Cardiac muscle cell (in vitro differentiated cells and primary cell): ENCODE measurements at places on chromosomes 6 and 20. TPM values are rescaled to one million over a fixed set of nuclear protein-coding genes. Genes with fewer than 3 reads are reported as not detected.

- DNase-seq, result no peak
Measured at GRCh38 chr6:161091151-161091550, 99.6 kb downstream of the MAP3K4 start.

DNA sequence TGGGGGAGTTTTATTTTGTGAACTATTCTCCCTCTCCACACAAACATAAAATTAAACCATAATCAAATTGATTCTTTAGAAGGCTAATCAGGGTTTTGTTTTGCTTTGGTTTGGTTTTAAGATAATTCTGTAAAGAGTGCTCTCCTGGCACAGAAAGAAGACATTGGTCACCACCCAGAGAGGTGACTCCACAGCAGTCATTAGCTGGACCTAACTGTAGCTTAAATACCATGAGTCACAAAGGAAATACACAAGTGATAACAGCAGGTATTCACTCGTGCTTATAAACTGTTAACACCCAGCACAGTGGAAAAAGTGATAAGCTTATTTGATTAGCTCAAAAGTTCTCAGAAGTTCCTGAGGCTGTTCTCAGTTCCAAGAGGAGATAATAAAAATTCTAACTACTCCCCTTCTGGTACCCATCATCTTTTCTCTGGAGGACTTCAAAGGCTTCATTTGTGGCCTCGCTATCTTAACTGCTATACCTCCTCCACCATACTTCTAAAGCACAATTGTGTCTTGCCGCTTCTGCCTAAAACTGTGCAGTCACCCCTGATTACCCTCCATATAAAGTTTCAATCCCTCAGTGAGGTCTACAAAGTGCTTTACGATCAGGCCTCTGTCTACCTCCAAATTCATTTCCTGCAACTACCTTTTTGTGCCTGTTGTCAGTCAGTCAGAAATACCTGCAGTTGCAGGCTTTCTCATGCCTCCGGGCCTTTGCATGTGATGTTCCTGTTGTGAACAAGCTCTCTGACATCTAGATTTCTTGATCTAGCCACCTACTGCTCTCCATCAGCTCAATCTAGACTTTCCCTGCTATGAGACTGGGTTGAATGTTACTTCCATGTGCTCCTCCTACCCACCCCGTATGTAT is 201.1 kb downstream of the SAMD5 start:
- DNase-seq, result no peak

DNA sequence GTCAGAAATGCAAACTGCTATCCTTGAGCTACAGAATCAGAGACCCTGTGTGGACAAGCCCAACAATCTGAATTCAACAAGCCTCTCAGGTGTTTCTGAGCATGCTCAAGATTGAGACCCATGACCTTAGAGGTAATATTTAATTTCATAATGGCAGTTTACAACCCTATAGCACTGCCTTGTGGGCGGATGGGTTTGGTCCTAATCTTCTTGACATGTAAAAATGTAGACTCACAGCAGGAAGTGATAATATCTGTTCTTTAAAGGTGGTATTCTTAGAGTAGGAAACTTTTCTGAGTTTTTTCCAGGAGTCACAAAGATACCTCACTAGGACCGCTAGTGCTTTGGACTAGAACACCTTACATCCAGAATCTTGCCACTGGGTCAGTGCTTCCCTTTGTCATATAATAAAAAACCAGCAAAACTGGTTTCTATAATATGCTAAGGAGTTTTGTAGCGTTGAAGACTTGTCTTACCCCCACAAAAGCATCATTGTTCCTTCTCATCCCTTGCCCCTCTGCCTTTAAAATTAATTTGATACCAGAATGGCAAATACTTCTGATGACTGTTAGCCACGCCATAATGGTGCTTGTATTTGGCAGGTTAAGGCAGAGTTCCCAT is 52.6 kb downstream of the E2F3 start:
- no peak for DNase-seq

- DNase-seq, result peak; percentile 32
Measured at GRCh38 chr20:63941282-63942081, 14.7 kb downstream of the UCKL1 start.

DNA sequence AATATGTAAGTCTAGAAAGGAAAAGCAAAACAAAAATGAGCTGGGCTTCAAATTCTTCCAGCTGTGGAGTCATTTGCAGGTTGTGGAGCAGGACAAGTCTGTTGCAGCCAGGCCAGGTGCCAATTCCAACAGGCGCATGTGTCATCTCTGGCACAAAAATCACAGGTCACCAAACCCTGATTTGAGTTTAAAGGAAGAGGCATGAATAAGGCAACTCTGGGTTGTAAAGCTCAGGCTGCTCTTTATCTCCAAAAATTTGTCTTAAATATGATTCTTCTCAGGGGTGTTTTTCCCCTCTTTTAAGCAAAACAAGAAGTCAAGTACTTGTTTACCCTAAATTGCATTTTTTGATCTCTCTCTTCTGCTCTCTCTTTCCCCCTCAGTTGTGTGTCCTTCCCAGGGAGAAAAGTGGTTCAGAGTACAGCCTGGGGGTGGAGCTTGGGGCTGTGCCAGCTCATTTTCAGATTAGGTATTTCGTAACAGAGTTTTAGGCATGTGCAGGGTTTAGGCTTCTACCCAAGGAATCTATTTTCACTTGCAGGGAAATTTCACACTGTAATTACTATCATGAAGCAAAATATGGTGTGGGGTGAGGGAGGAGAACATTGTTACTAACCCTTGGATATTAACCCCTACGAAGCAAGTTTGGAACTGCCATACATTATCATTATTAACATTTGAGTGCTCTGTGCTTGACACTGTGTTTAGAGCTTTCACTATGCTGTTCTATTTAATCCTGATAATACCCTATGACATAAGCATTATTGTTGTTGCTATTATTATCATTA is 8.3 kb upstream of the NCOA3 start:
- DNase-seq, result peak; percentile 66

DNA sequence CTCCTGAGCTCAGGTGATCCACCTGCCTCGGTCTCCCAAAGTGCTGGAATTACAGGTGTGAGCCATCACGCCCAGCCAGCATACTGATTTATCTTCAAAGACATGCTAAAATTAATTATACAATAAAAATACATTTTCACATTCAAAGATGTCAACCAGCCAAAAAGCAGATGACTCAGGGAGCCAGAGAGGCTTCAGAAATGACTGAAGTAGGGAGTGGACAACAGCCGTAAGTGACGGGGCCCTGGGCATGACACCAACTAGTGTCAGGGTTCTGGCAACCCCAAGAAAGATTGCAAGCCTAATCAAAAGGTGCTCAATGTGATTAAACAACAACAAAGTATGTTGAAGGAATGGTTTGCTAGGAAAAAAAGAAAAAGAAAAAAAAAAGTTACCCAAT is 28.4 kb downstream of the GPLD1 start:
- no peak for DNase-seq

- no peak for DNase-seq
Measured at GRCh38 chr6:22727710-22728109, 158.3 kb downstream of the HDGFL1 start.

- no peak for DNase-seq
Measured at GRCh38 chr6:44524476-44525227, 137.1 kb downstream of the CDC5L start.

- no peak for DNase-seq
Measured at GRCh38 chr20:16712511-16712947, 17.3 kb upstream of the SNRPB2 start.

DNA sequence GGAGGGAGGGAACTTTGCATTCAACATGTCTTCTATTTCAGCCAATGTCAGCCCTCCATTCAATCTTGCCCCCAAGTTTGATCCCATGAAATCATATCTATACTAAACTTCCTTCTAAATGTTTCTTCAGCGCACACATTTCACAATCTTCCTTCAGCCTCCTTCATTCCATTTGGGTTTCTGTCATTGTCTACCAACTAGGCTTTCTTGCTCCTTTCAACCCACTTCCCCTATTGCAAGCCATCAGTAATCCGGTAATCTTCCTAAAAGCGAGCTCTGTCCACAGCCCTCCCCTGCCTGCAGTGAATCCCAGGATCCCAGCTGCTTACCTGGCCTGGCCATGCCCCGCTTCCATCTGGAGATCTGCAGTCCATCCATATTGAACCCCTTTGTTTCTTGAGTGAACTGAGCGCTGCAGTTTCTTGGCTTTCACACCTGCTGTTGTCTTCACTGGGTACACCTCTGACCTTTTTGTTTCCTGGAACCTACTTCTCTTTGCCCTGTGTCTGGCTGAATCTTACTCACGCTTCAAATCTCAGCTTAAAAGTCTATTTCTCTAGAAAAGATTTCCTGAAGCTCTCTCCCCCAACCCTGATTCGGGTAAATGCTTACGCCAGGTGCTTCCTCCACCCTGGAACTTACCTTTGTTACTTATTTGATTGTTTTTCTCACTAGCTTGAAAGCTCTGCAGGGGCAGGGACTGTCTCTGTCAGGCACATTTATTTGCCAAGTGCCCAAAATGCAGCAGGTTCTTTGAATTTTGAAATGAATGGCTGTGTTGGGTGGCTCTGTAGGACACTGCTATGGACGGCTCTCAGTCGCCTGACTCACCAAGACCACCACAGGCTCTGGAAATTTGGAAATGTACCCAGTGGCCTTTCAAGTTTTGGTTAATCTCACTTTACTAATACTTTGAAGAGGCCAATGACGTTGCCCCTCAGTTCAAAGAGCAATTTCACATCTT is 50.3 kb downstream of the ADTRP start:
- DNase-seq, result no peak

DNA sequence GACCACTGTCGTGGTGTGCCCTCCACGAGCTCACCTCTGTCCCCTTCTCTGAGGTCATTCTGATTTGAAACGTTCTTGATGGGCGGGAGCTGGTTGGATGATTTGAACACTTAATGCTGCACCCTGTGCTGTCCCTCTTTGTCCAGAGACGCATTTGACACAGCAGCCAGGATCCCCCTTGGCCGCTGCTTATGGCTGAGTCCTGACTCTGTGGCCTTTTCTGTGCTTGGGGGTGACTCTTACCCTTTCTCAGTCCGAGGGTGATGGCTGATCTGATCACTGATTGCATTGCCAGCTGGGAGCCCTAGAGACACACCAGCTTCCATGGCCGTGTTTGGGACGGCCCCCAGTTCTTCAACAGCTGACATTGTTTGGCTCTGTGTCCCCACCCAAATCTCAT is 43.5 kb upstream of the FRMD1 start:
- no peak for DNase-seq

DNA sequence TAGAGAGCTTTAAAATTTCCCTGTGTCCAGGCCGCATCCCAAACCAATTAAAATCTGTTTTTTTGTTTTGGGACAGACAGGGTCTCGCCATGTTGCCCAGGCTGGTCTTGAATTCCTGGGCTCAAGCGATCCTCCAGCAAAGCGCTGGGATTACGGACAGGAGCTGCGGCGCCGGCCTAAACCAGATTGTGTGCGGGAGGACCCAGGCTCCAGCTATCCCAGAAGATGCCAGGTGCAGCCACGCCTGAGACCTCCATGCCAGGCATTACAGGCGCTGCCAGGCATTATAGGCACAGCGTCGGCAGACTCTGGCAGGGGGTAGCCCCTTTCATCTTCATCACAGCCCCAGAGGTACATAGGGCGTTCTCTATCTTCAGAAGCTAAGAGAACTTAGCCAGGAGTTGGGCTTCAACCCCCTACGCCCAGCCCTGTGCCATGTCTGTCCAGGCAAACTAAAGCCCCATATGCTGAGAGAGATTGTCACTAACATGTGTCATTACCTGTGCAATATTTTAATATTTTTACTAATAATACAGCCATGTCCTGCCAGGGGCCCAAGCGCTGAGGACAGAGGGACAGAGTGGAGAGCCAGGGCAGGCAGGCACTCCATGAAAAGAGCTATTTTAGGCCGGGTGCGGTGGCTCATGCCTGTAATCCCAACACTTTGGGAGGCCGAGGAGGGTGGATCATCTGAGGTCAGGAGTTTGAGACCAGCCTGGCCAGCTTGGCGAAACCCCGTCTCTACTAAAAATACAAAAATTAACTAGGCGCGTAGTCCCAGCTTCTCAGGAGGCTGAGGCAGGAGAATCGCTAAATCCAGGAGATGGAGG is 9.8 kb upstream of the GRM4 start:
- no peak for DNase-seq

DNA sequence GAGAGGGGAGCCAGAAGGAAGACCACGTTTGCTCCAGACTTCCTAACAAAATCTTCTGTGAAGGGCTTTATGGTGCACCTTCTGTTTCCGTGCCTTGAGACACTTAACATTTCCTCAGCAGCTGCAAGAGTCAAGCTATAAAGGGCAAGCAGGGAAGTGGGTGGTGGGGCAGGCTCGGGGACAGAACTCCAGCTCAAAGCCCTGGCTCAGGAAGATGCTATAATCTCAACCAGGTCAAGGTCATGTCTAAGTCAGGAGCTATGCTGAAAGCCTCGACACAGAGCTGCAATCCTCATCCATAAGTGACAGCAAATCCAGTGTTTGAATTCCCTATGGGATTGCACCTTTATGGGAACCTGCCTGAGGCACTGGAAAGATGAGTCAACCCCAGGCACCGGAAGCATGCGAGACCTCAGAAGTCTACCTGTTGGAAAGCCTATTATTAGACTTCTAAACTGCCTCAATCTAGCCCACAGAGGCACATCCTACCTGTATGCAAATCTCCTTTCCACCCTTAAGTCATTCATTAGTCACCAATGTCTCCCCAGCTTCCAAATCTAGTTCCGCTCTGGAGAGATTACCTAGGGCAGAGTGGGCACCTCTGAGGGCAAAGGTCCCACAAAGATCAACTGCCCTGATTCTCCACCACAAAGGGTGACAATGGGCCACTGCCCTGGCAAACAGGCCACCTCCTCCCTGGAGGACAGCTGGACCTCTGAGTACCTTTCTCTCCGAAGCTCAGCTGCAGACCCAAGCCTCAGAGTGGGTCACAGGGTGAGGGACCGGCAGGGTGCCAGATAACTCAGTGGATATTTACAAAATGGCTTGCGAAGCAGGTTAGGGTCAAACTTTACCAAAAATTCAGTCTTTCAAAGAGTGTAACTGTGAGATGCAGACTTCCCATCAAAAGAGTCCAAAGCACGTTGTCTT is 287.0 kb downstream of the CDC5L start:
- no peak for DNase-seq

GRCh38 chr6:89034586-89035251 is 45.8 kb upstream of the PNRC1 start:
- DNase-seq, result peak; percentile 97

DNA sequence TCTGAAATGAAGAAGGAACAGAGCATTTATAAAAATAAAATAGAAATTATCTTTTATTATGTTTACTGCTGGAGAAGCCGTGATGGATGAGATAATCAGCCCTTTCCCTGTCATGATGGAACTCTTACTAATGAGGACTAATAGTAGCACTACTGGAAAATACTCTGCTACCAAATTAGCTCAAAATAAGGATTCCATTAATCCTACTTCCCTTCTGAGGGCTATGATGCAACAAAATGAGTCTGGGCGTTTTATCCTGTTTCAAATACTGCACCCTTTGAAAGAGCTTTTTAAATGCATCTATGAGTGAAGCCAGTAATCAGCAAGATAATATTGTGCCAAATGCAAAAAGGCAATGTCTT is 59.3 kb upstream of the CARMIL1 start:
- DNase-seq, result no peak

The SAMD3 gene
- not detected in 2 replicates for total RNA-seq

The MICA gene
- total RNA-seq, result 7.8 and 15.0 TPM in 2 replicates

The SERINC3 gene
- 49.2 and 82.9 TPM in 2 replicates for total RNA-seq

The ASF1A gene
- 9.3 and 11.6 TPM in 2 replicates for total RNA-seq

The TRMT6 gene
- total RNA-seq, result 12.0 and 13.1 TPM in 2 replicates

The PLCB1 gene
- total RNA-seq, result 9.0 and 17.6 TPM in 2 replicates

The HFE gene
- 0.66 and 0.99 TPM in 2 replicates for total RNA-seq

The MOG gene
- total RNA-seq, result 1.3 and 1.8 TPM in 2 replicates

The RAET1L gene
- total RNA-seq, result not detected in 2 replicates

The HSPA1L gene
- 1.6 and 3.1 TPM in 2 replicates for total RNA-seq
